ENCODE measurements at places on chromosomes 4 and X.

- DNase-seq: no peak
Measured at GRCh38 chr4:160235285-160235684, 1132.4 kb downstream of the RAPGEF2 start.

DNA sequence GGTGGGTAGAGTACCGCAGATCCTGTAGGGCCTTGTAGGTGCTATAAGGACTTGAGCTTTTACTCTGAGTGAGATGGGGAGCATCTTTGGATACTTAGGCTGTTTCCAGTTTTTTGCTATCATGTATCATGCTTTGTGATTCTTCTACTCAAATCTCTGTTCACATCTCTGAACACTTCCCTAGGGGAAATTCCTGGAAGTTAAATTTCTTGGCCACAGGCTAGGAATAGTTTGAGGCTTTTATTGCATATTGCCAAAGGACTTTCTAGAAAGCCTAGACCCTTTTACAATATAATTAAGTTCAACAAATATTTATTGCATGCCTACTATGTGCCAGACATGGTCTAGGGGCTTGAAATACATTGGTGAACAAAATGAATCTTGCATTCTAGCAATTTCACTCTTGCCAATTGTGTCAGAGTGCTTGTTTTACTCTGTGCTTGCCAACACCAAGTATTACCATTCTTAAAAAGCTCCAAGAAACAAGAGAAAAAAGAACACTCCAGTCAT lies 4.1 kb upstream of the PGRMC1 start:
- no peak for DNase-seq

DNA sequence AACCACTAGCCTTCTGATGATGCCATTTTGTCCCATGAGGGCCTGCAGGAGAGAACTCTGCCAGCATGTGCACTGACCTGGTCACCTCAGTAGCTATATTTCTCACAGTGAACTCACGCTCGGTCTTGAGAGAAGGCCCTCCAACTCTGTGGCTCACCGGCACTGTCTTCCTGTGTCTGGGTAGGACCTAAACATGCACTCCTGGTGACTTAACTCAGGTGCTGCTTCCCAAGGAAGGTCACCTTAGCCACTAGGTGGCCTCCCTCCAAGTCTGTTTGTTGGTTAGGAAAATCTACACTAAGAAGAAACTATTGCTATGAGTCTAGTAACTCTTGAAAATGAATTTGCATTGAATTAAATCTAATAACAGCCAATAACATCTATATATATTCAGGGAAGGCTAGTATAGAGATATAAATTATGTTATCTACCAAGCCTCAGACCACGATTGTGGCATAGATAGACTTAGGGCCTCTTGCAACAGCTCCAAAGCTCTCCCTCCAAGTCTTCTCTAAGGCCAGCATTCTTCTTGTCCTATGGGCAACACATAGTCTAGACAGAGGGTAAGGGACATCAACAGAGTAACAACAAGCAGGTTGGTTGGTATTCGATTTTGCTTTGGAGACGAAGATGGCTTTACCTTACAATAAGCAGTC lies 24.7 kb downstream of the TLR10 start:
- no peak for DNase-seq

DNA sequence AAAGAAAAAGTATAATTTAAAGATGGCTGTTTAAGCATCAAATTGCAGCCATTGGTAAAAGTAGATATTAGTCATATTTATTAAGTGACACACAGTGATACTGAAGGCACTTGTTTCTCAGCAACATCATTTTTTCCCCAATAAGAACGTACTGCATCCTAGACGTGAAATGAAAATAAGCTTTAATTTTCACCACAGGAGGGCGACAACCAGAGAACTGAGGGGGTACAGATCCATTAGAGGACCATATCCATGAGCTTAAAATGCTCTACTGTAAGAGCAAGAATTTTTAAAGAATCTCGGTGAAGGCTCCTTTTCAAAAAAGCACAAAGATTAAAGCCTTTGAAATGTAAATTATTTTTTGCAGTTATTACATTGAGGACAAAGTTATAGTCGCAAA lies 33.4 kb downstream of the FRG1 start:
- DNase-seq: no peak

DNA sequence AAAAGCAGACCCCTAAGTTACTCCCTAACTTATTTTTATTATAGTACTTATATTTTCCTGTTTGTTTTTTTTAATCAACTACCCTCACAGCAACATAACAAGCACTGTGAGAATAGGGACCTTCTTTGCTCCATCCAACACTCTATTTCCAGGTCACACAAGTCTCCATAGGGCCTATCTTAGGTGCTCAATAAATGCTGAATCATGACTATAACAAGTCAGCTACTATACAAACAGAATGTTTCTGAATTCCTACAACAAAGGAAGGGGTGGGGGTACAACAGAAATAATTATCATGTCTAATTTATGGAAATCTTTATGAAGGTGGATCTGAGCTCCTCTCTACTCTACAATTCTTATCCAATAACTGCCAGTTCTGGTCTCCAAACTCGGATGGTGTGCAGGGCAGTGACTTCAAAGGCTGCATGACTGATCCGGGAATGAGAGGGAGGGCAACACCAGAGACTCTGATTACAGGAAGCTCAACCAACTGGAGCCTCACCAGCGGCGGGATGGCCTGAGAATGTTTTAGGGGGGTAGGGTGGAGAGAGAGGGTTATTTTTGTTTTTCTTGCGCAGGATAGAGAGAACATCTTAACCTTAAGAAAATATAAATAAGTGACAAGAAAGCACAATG lies 71.1 kb downstream of the HADH start:
- no peak for DNase-seq

- peak; percentile 53 for DNase-seq
Measured at GRCh38 chrX:123803331-123803983, 56.4 kb upstream of the XIAP start.

DNA sequence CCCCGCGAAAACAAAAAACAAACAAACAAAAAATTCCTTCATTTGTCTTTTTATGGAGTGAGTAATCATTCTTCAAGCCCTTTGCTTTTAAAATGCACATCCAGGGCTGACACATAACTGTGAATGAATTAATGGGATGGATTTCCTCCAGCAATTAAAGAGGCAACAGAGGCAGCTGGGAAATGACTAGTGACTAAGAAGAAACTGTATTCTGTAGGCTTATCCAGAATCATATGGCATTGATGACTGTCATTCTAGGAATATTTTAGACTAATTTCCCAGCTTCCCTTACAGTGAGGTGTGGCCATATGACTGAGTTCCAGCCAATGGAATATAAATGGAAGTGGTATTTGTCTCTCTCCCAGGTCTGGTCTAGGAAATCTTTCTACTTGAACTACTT lies 46.8 kb upstream of the PDE5A start:
- DNase-seq: no peak

GRCh38 chrX:68087526-68087925 lies 345.8 kb downstream of the OPHN1 start:
- DNase-seq: no peak

GRCh38 chrX:133574716-133575115 lies 159.4 kb upstream of the GPC4 start:
- DNase-seq: no peak

DNA sequence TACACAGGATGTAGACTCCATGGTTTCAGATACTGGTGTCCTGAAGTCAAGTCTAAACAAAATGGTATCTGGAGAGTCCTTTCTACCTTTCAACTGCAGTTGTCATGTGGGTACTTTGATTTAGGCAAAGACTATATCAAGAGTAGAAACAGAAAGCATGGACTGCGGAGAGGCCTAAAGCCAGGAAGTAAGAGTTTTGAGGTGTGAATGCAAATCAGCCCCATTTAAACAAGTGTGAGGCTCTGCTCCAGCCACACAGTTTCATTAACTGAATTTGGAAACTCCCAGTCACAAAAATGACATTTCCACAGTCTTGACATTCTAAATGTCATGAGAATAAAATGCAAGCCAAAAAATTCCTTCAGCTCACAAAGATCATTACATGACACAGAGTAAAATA lies 87.2 kb upstream of the MCF2 start:
- no peak for DNase-seq

GRCh38 chrX:30865612-30866011 lies 23.4 kb downstream of the TAB3 start:
- DNase-seq: no peak

GRCh38 chrX:14232688-14233087 lies 203.0 kb upstream of the GEMIN8 start:
- no peak for DNase-seq

DNA sequence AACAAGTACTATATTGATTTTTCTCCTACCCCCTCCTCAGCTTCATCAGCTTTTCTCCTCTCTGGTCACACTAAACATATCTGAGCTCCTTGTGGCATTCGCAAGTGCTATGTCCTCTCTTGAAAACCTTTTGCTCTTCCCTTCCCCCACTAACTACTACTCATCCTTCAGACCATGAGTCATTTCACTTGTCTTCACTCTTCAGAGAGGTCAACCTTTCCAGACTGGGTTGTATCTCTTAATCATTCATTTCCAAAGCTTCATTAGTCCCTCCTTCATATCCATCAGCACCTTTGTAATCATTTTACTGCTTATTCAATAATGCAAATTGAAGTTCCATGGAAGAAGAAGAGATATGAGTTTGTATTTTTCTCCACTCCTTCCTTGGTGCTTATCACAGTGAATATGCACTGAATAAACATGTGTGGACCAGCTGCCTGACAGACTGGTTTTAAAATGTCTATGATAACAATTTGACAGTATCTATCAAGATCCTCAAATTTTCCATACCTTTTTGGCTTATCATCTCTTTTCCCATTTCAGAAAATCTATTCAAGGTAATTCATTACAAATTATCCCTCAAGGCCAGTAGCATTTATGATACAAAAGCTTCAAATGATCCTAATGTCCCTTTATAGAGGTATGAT lies 28.4 kb downstream of the DDX60L start:
- peak; percentile 36 for DNase-seq

DNA sequence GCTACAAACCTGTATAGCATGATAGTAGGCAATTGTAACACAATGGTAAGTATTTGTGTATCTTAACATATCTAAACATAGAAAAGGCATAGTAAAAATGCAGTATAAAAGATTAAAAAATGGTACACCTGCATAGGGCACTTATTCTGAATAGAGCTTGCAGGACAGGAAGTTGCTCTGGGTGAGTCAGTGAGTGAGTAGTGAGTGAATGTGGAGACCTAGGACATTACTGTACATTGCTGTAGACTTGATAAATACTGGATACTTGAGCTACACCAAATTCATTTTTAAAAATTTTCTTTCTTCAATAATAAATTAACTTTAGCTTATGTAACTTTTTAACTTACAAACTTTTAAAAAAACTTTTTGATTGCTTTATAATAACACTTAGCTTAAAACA lies 68.2 kb upstream of the MAML3 start:
- DNase-seq: no peak

DNA sequence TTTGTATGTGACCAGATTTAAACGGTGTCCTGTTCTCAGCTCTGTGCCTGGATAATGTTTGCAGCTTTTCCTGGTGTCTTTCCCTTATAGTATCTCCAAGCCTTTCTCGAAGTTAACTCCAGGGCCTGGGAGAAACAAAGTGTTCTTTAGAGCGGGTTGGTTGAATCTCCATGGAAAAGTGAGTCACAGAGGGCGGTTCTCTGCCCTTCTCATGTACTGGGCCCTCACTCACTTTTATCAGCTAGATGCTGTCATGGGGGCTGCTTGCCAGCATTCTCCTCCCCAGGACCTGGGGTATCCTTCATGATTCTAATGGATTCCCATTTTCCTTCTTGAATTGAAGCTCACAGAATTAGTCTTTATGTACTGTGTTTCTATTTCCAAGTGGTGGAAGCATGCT lies 46.1 kb upstream of the MAGEC2 start:
- DNase-seq: no peak

- DNase-seq: no peak
Measured at GRCh38 chrX:76029385-76029784, 143.5 kb upstream of the PBDC1 start.

GRCh38 chr4:157023941-157024340 lies 52.0 kb upstream of the GLRB start:
- no peak for DNase-seq

DNA sequence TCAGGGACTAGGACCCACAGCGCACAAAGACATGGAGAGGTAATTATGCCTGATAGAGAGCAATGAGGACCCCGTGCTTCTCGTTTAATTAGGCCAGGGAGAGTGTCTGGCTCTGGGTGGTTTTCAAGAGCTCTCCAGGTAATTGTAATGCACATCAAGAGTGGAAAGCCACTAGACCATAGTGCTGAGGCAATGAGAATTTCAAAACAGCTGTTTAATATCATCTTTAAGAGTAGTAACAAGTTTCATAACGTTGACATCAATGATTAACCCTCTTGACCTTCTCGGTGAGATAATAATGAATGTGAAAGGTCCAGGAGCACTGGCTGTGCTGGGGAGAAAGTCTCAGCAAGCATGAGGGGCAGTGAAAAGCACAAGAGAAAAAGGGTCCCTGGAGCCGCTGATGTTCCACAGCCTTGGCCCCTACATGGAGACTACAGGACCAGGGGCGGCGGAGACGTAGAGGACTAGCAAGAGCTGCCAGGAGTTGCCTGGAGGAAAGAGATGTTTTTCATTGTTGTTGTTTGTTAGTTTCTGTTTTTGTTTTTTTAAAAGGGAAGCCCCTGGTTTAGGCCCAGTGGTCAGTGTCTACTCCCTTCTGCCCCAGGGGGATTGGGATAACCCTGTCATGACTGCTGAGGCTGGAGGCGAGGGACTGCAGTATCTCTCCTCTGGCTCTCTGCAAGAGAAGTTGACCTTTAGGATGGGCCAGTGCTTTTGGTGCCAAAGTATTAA lies 14.8 kb upstream of the CXCR3 start:
- DNase-seq: no peak

GRCh38 chr4:188377816-188378215 lies 238.6 kb downstream of the TRIML1 start:
- DNase-seq: no peak

GRCh38 chr4:24202579-24202978 lies 312.7 kb upstream of the PPARGC1A start:
- no peak for DNase-seq

GRCh38 chr4:125420526-125420925 lies 105.8 kb downstream of the FAT4 start:
- DNase-seq: no peak

DNA sequence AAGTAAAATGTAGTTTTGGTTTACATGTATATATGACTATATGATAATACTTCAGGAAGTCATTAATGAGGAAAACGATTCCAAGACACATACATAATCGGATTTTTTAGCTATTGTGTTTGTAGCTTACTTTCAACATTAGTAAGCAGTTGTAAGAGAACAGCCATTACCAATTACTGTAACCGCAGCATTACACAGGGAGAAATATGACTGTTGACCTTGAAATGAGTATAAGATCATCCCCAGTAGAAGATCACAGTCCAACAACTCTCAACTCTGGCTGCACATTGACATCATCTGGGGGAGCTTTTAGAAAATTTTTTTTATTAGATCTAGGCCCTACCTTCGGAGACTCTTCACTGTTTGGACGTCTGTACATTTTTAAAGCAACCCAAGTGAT lies 762.0 kb upstream of the MAGEB2 start:
- DNase-seq: no peak

DNA sequence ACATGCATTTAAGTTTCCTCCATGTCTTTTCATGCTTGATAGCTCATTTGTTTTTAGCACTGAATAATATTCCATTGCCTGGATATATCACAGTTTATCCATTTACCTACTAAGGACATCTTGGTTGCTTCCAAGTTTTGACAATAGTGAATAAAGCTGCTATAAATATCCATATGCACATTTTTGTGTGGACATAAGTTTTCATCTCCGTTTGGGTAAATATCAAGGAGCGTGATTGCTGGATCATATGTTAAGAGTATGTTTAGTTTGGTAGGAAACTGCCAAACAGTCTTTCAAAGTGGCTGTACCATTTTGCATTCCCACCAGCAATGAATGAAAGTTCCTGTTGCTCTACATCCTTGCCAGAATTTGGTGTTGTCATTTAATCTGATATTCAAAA lies 172.5 kb downstream of the DHX15 start:
- DNase-seq: no peak

Measured in BJ (cell line).